ENCODE measurements at places on chromosomes 4 and X.
A peak's percentile ranks its signal among the peaks of the same experiment; 100 is the strongest.

DNA sequence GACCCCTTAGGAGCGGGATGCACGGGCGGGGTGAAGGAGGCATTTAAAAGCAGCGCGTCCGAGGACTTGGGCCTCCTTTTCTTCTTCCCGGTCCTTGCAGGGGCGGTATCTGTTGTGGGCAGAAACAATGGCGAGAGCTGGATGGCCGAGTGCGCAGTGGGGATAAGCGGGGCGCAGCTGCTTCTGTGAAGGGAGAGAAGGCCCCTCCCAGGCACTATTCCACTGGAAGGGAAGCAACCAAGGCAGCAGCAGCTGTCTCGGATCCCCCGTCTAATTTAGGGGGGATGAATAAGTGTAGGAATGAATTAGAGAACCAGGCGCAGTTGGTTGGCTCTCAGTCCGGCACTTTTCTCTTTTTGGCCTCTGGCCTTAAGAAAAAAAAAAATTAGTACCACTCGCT is 995 bp downstream of the SMARCA5 start:
- DNase-seq, result peak; percentile 32

GRCh38 chr4:1511441-1512041 is 105.3 kb upstream of the NKX1-1 start:
- no peak for DNase-seq

DNA sequence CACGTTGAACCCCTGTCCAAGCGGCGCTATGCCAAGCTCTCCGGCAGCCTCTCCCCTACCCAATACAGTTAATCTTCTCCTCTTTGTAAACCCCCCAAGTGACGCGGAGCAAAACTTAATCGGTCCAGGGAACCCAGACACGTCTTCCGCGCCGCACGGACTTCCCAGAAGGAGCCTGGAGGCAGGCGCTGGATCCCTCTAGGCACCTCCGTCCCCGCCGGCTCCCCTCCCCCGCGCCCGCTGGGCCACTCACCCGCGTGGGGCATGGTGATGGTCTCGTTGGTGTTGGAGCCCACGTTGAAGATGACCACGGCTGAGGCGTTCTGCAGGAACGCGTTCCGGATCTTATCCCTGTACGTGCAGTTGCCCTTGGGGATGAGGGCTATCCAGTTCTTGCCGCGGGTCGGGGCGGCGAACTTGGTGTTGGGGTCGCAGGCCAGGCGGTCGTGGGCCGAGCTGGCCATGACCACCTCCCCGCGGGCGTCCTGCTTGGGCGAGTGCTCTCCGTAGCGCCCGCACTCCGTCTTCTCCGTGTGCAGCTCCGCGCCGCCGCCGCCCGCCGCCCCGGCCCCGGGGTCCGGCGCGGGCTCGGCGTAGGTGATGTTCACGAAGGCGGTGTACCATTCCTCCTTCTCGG is 1.1 kb downstream of the RNF150 start:
- no peak for DNase-seq

DNA sequence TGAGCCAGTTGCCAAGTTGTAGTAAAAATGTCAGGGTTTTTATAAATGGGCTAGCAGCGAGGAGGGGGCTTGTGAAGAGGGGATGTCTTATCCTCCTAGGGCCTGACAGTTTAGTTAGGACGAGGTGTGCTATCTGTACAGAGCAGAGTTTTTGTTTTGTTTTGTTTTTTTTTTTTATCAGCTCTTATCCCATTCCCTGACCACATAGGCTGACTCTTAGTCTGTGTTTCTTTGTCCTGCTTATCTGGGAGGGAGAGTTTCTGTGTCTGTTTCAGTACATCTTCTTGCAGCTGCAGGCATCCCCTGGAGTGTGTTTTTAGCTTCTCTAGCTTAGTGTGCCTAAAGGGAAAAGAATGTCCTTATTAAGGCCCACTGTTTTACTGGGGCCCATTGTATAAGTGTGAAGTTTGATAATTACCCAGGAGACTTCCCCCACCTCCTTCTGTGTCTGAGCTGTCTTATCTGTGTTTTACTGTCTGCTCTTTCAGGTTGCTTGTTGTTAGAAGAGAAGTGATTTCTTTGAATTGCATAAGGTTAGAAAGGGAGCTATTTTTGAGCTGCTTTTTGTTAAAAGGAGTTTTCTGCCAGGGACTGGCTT is 32.0 kb downstream of the PAGE2 start:
- no peak for DNase-seq

- DNase-seq, result no peak
Observed at GRCh38 chr4:83489711-83490326, 4.9 kb upstream of the ABRAXAS1 start.

DNA sequence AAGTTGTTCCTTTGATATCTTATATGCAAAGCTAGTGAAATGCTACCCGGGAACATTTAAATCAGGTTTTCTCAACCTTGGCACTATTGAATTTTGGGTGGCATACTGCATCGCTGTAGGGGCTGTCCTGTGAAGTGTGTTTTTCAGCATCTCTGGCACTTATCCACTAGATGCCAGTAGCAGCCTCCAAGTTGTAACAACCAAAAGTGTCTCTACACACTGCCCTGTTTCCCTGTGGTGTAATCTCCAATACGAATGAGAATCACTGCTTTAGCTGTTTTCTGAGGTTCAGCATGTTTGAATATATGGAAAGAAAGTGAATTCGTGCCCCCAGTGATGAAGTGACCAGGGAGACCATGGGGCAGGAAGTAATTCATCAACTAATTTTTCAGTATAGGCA is 551.6 kb upstream of the PRKX start:
- DNase-seq, result no peak

DNA sequence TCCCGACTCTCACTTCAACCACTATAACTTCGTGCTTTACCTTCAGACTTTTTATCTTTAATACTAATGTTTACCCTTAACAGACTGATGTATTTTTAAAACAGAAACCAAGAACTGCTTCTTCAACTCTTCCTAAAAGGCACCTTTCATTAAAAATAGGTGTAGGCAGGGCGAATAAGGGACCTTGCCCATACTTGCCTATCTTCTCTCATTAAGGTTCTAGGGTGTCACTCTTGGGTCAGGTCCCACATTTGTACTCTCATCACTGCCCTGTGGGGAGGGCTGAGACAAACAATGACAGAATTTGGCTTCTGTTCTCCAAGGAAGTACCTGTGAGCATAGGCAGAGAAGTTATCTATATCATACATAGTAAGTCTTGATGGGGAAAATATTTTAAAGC is 69.7 kb downstream of the ANKRD50 start:
- DNase-seq, result no peak

GRCh38 chr4:159012381-159012780 is 90.5 kb upstream of the RAPGEF2 start:
- peak; percentile 27 for DNase-seq

GRCh38 chrX:14616301-14616700 is 87.0 kb downstream of the GLRA2 start:
- no peak for DNase-seq

DNA sequence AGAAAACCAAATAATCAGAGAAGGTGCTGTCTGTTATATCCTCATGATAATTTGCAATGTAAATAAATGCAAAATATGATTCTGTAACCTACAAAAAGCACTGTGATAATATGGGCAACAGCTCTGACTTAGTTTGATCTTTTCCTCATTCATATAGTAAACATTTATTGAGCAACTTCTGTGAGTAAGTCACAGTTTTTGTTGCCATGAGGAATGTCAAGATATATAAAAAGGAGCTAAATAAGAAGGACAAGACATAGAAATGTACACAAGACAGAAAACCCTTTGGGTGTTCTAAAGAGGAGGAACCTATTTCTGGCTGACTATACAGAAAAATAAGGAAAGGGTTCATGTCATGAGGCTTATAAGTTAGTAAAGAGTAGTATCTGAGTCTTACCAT is 44.3 kb downstream of the ARSJ start:
- no peak for DNase-seq

- DNase-seq, result no peak
Observed at GRCh38 chr4:33998291-33998690, 2246.0 kb downstream of the ARAP2 start.

DNA sequence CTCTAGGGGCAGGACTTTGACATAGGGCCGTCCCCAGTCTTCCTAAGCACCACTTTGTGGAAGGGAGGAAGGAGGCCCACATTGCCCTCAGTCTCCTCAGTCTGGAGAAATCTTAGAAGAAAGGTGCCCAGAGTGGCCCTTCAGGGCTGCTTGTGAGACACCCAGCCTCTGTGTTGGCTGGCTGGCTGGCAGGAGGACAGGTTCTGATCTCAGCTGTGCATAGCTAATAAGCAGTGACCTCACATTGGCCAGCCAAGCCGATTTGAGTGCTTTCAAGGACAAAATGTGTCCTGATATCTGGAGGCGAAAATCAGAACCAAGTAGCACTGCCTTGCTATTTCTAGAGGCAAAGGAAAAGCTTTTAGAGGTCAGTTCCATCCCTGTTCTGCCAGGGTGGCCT is 211.5 kb downstream of the BCOR start:
- DNase-seq, result no peak

GRCh38 chr4:185201977-185202962 is 1.5 kb downstream of the CFAP97 start:
- DNase-seq, result no peak

DNA sequence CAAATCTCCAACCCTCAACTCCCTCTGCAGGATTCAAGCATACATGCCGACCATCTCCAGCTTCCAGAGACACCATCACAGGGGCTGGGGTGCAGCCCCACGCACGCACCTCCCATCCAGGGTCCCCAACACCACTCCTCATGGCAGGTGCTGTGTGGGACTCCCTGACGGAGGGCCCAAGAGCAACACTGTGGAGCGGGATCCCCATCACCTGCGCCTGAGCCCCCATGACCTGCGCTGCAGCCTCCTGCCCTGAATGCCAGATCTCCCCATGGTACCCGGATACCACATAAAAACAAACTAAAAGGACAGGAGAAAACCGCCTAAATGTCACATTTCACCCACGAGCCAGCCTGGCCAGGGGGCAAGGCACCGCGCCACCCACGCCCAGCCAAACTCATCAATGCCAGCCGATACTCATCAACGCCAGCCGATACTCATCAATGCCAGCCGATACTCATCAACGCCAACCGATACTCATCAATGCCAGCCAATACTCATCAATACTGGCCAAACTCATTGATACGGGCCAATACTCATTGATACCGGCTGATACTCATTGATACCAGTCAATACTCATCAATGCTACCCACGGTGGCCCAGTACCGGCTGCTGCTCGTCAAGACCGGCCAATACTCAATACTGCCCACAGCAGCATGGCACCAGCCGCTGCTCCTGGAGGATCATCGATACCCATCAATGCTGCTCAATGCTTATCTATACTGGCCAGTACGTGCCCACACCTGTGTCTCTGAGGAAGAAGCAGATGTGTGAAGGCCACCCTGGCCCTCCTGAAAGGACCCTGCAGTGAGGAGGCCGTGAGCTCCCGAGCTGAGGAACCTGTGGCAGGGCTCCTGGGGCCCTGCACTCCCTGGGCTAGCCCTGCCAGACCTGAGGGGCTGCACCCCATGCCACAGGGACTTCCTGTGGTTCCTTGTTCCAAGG is 6.2 kb downstream of the CTBP1 start:
- DNase-seq, result no peak

GRCh38 chrX:94400488-94400887 is 726.5 kb downstream of the FAM133A start:
- DNase-seq, result no peak

GRCh38 chr4:124828382-124828781 is 115.8 kb upstream of the ANKRD50 start:
- DNase-seq, result no peak

GRCh38 chr4:38040619-38041018 is 80.4 kb downstream of the PTTG2 start:
- DNase-seq, result no peak

GRCh38 chr4:2332201-2332975 is 70.5 kb upstream of the MXD4 start:
- no peak for DNase-seq

All from skeletal muscle cell (primary cell).